ENCODE measurements at places on chromosomes 6 and 20.
A peak's percentile ranks its signal among the peaks of the same experiment; 100 is the strongest.

GRCh38 chr6:36933102-36933501, 21.4 kb upstream of the PI16 start:
- no peak for ATAC-seq

GRCh38 chr6:106882601-106883518, 91.7 kb downstream of the CD24 start:
- no peak for ATAC-seq

DNA sequence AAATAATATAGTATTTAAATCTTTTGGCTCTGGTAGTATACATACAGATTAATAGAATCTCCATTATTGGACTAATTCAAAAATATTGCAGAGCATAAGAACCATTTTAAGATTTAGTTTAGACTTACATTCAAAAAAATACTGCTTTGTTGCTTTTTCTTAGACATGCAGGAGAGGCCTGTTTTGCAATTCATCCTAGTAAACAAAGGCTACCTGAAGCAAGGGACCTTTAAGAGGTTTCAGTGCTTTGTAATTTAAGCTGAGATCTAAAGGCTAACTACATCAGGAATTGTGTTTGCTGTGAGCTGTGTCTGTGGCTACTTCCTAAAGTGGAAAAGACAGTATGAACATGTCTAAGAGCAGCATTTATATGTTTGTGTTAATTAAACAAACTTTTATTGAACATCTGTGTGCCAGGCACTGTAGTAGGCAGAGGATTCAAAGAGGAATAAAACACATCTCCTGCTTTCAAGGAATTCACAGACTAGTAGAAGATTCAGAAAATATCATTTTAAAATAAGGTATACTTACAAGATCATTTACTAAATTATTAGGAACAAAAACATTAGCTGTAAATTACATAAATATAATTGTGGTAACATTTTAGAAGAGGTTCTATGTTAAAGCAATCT, 29.1 kb upstream of the CALHM6 start:
- ATAC-seq: no peak

- ATAC-seq: no peak
These were observed 485.2 kb downstream of the GRIK2 start for GRCh38 chr6:101878554-101879276.

GRCh38 chr20:17594443-17594842, 24.6 kb downstream of the DSTN start:
- ATAC-seq: no peak

GRCh38 chr6:117483645-117484016, 1.2 kb downstream of the DCBLD1 start:
- no peak for ATAC-seq

DNA sequence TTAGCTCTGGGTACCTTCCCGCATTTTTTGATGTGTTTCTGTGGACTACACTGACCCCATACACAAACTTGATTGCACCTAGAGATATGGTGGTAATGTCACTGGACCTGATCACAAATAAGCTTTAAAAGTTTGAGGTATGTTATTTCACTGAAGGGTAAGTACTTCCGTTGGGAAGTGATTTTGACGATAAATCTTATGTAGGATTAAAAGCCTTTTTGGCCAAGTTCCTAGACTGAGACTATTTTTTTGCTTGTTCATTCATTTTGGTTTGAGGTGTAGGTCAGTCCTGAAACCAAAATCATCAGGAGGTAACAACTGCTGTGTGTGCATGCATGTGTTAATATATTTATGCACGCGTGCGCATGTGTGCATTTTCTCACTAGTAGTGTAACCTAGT, 336.3 kb downstream of the TFAP2A start:
- no peak for ATAC-seq

DNA sequence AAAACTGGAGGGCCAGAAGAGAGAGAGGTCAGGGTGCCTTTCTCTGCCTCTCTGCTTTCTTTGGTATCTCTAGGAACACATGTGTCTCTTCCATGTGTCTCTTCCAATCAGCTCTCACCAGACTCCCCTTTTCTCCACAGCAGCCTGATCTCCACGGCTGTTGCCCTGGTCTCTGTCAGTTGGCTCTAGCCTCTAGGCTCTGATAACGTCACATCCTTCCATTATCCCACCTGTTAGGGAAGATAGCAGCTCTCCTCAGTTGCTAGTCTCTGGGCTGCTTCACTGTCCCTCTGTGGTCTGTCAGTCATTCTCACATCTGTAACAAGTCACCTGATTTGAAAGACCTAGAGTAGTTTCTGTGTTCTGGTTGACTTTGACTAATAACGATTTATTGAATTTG, 80.2 kb downstream of the PLCB4 start:
- no peak for ATAC-seq

- ATAC-seq: no peak
These were observed 842 bp downstream of the POLR1C start for GRCh38 chr6:43517505-43518357.

DNA sequence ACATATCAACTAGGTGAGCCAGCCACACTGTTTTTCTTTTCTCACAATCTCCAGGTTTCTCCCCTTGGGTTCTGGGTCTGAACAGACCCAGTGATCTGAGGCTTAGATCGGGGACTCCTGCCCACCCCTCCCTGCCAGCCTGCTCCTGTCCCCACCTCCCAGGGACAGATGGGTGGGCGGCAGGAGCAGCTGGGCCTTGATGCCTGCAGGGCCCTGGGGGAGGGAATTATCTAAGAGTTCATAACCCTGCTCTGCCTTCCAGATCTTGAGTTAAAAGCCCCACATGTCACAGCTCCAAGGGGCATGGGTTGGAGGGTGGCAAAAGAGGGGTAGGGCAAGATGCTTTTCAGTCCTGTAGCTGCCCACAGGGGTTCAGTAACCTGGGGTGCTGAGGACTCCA, 5.2 kb upstream of the XKR7 start:
- ATAC-seq: no peak

- no peak for ATAC-seq
These were observed 127.4 kb downstream of the PFDN4 start for GRCh38 chr20:54335299-54335698.

DNA sequence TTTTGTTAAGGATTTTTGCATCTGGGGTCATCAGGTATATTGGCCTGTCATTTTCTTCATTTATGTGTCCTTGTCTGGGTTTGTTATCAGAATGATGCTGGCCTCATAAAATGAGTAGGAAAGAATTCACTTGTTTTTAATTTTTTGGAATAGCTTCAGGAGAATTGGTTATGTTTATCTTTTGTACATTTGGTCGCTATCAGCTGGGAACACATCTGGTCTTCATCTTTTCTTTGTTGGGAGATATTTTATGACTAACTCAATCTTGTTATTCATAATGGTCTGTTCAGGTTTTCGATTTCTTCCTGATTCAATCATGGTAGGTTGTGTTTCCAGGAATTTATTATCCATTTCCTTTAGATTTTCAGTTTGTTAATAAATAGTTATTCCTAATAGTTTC, 207.5 kb upstream of the ASCC3 start:
- ATAC-seq: no peak

- ATAC-seq: no peak
These were observed 61.8 kb downstream of the LMBRD1 start for GRCh38 chr6:69735027-69735426.

DNA sequence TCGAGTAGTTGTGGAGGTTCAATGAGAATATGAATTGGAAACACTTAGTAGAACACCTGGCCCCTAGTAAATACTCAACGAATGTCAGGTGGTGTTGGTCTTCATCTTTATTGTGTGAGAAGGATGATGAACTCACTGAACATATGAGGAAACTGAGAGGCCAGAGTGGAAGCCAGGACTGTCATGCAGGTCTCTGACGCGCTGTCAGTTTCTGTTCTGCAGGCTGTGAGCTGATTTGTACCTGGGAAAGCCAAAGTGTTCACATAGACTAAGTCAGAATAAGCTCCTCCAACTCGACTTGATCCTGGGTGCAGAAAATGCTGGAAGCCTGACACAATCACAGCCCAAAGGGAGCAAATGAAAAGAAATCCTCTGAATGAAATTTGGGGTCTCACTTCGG, 222.2 kb downstream of the LY86 start:
- ATAC-seq: peak; percentile 81

DNA sequence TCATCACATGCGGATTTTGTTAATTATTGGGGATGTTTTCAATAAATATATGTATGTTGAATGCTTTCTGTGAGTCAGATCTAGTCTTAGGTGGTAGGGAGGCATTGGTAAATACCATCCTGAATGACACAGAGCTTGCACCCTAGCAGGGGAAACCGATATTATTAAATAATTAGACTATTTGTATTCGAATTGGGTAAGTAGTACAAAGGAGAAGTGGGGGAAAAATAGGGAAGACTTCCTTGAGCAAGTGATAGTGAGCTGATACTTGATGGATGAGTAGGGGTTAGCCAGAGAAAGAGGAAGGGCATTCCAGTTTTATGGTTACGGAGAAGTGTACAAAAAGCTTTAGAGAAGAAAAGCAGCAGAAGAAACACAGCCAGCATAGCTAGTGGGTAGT, 1.5 kb downstream of the RIOK1 start:
- no peak for ATAC-seq

GRCh38 chr6:170490259-170490658, 62.8 kb downstream of the PSMB1 start:
- ATAC-seq: no peak

- no peak for ATAC-seq
These were observed 20.2 kb downstream of the APMAP start for GRCh38 chr20:24972341-24972740.

GRCh38 chr6:100304575-100304974, 160.1 kb downstream of the SIM1 start:
- no peak for ATAC-seq

DNA sequence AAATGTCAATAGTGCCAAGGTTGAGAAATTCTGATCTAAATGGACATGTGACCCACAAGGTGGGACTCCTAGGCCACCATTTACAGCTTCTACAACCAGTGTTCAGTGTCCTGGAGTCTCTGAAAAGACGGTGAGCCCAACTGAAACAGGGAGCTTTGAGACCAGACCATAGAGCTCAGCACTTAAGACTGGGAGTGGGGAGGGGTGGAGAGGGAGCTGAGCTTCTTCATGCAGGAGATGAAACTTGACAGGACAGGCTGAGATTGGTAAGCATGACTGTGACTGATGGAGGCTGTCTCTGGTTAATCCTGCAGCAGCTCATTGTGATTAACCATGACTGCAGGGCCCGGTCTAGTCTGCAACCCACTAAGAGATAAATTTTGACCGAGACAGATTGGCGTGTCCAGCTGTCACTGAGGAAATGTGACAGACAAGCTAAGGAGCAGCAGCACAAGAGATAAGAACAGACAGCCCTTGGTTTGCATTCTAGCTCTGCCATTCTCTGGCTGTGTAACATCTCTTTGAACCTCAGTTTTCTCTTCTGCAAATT, 1.4 kb upstream of the AAR2 start:
- no peak for ATAC-seq

GRCh38 chr6:19757036-19757435, 80.1 kb upstream of the ID4 start:
- ATAC-seq: no peak

- ATAC-seq: no peak
These were observed 49.5 kb upstream of the BEND6 start for GRCh38 chr6:56905378-56905777.

- ATAC-seq: no peak
These were observed 280.6 kb downstream of the SLC35F1 start for GRCh38 chr6:118187568-118188164.

GRCh38 chr6:170211404-170212025, 79.4 kb downstream of the DLL1 start:
- ATAC-seq: no peak

DNA sequence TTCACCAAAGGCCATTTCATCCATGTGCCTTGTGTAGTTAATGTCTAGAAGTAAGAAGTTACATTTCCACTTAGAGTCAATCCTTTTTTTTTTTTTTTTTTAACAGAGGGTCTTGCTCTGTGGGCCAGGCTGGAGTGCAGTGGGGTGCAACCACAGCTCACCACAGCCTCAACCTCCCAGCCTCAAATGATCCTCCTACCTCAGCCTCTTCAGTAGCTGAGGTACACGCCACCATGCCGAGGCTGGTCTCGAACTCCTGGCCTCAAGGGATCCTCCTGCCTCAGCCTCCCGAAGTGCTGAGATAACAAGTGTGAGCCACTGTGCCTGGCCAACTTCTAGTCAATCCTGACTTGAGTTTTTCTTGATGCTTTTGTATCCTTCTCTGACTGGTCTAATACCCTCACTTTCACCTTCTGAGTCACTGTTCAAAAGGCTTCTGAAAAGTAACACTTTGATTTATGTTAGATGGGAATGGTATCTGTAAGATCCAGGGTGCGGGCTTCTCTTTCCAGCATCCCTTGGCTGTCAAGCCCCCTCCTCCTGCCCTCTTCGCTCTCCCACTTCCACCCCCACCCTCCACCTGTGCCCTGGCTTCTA, 22.1 kb downstream of the TRAM2 start:
- no peak for ATAC-seq

GRCh38 chr6:28606424-28607391, 81.0 kb downstream of the GPX5 start:
- ATAC-seq: no peak

GRCh38 chr6:136113736-136114173, 136.4 kb downstream of the MTFR2 start:
- ATAC-seq: no peak

DNA sequence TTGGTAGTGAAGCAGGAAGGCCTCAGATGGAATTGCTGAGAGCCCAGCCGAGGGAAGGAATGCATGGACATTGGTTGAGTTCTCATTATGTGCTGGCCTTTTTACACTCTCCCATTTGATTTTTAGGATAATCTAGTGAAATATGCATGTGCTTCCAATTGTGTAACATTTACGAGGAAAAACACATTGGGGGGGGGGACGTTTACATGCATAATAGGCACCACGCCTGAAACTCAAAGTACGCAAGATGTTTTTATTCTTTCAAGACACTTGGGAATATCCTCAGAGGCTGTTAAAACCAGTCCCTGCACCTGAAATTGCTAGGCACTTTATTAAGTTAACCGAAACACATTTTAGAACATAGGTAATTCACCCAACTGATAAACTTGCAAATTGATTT, 118.5 kb upstream of the CDH4 start:
- no peak for ATAC-seq

DNA sequence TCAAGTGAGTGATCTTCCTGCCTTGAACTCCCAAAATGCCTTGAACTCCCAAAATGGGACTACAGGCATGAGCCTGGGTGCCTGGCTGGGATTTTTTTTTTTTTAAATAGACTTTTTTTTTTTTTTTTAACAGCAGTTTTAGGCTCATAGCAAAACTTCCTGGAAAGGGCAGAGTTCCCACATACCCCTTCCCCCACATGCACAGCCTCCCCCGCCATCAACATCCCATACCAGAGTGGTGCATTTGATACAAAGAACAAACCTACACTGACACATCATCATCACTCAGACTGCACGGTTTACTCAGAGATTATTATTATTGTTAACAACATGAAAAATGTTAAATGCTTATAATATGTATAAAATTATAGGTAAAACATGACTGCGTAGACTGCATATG, 26.0 kb downstream of the UQCC1 start:
- ATAC-seq: no peak

DNA sequence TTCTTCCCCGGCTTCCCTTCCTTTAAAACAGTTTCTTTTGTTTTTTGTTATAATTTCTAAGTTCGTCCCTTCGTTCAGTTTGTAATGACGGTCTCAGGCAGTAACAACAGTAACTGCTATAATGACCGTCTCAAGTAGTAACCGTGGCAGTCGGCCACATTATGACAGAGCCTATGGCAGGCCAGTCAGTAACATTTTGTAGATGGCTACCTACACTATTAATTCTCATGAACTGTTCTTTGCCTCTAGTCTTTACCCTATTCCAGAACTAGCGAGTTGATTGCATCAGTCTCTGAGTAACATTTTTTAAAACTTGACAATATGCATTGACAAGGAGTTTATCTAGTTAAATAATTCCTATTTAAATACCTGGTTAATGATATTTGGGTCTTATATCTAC, 43.0 kb upstream of the ADGRG6 start:
- no peak for ATAC-seq

GRCh38 chr6:26235302-26235670, 129.7 kb upstream of the BTN3A2 start:
- no peak for ATAC-seq

- no peak for ATAC-seq
These were observed 282.2 kb upstream of the EPHA7 start for GRCh38 chr6:93701526-93701925.
